ENCODE measurements at places on chromosomes 1 and 21. TPM values are rescaled to one million over a fixed set of nuclear protein-coding genes. Genes with fewer than 3 reads are reported as not detected.

OBSCN gene
- 53.2 TPM for total RNA-seq

LCE2D gene
- total RNA-seq, result not detected

SPRR3 gene
- not detected for total RNA-seq

SPRR1B gene
- total RNA-seq, result not detected

CC2D1B gene
- total RNA-seq, result 9.5 TPM

Measured in uterus (tissue), 4 donors.